ENCODE measurements at places on chromosomes 2 and 18.
A peak's percentile ranks its signal among the peaks of the same experiment; 100 is the strongest.

DNA sequence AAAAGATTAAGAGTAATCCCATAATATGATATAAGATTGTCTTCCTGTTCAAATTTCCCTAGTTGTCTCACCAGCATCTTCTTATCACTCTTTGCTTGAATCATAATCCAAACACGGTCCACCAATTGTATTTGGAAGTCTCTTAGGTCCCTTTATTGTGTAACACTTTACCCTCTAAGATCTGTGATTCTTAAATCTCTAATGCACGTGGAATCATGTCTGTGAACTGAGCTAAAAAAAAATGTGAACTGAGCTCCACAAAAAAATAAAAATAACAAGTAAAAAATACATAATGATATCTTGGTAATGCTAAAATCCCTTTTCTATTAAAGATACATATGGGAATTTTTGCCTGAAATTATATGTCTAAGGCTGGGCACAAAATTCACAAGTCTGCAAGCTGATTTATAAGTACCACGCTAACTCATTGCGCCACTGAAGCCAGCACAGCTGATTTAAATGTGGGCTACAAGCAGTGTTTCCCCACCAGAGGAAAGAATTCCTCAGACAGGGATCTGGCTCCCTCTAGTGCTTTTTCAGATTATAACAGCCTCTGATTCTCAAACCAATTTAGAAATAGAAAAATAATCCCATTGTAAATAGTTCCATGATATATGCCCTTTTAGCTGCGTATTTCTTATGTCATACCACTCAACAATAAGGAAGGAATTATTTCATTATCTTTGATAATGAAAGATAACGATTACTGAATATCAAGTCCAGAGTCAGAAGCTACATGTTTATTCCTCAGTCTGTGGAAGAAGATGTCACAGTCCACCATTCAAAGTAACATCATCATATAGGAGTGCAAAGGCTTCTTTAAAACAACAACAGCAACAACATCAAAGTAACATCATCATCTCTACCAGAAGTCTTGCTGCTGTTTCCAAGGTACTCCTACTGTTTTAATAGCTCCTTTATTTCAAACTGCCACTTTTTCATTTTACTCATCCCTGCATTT, 22.9 kb downstream of the RBM43 start:
- no peak for DNase-seq

GRCh38 chr18:48749768-48750167, 201.0 kb downstream of the SMAD7 start:
- DNase-seq: no peak

- DNase-seq: no peak
These were observed 75.4 kb upstream of the CDC42EP3 start for GRCh38 chr2:37746883-37747282.

DNA sequence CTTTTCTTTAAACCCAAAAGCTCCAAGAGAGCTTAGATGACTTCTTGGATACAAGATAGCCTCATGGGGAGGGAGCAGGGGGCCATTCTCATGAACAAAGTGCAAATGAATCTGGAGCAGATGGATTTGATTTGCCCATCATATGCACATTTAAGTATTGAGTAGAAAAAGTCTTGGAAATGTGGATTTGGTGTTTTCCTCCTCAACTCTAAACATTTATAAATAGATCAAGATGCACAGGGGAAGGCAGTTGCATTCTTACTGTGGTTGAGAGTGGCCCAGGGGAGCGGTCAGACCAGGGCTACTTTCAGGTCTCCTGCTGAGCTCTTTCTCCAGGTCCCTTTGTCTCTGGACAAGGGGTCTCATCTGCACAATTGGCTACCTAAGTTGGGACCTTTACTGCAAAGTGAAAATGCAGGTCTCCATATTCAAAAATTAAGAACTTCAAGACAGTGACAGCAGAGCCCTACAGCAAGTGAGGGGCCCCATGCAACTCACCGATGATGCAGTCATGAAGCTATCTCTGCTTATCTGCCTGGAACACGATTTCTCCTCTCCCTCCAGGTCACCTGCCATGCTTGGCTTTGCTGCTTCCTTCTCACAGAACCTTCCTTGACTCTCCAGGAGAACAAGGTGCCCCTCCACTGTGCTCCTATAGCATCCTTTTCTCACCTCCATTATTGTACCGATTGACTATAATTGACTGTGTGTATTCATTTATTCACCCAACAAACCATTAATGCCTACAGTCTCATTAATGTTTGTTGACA, 145.4 kb downstream of the LPIN1 start:
- DNase-seq: no peak

GRCh38 chr2:172834881-172835280, 99.2 kb downstream of the RAPGEF4 start:
- DNase-seq: no peak

GRCh38 chr2:168277276-168277675, 29.9 kb upstream of the STK39 start:
- DNase-seq: no peak

GRCh38 chr2:166188084-166188483, 60.3 kb upstream of the SCN1A start:
- DNase-seq: no peak

- no peak for DNase-seq
These were observed 5.9 kb downstream of the VAPA start for GRCh38 chr18:9919564-9920232.

DNA sequence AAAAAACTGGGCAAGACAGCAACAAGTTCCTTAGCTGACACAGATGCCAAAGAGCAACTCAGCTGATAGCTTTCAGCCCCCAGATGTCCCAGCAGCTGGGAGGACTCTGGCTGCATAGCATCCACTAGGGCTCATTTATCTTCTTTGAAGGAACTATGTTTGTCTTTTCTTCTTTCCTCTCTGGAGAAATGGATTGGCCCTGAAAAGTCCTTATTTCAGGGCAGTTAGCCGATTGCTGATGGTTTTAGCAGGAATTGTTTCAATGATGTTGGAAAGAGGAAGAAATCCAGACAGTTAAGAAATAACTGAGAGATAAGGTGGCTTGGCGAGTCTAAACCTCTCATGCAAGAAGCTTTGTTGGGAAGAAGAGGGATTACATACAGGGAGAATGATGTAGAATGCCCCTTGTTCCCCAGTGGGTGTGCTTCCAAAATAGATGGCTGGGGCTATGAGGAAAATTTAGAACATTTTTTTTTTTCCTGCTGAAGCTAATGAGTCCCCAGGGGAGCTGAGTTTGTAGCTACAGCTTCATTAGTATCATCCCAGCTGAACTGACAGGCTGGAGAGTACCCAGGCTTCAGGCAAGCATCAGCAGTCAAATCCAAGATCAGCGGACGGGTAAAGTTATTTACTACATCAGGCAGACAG, 33.6 kb upstream of the SERPINE2 start:
- no peak for DNase-seq

DNA sequence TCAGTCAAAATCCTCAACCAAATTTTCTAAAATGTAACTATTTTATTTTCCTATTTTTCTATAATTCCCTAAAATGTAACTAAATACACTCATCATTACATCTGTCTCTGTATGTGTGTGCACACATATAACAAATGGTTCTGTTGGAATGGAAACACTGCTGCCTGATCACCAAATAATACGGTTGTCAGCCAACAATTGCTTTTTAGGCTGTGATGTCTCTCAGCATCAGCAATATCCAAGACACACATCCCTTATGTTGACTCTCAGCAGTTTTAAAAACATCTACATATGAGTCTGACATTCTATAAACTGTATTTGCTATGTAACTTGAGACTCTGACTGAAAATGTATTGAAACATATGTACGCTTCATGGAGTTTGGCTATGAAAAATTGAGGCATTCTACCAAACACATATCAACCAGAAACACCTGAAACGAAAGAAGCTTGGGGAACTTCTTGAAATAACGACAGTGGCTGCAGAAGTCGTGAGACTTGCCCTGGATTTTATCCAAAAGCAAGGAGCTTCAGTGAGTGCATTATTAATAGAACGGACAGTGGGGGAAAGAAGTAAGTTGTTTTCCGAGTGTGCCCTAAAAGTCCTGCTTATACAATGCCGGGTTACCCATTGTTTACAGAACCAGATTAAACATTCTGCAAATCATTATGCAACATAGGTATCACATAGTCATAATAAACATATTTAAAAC, 110.2 kb upstream of the ITGB6 start:
- no peak for DNase-seq

DNA sequence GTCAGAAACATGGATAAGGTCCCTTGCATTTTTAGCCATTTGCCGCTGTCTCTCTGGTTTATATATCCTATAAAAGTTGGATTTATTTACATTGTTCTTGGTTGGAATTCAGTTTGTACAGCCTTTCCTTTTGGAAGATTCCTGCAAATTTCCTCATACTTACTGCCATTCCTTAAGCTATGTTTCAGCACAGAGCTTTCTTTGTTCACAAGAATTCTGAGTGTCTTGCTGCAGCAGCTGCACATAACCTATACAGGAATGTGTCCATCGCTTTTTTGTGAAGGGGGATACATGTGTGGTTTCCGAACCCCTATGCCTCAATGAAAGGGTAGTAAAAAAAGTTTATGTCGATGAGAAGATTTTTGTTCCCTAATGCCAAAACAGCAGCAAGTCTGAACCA, 48.3 kb upstream of the CCDC68 start:
- DNase-seq: no peak

DNA sequence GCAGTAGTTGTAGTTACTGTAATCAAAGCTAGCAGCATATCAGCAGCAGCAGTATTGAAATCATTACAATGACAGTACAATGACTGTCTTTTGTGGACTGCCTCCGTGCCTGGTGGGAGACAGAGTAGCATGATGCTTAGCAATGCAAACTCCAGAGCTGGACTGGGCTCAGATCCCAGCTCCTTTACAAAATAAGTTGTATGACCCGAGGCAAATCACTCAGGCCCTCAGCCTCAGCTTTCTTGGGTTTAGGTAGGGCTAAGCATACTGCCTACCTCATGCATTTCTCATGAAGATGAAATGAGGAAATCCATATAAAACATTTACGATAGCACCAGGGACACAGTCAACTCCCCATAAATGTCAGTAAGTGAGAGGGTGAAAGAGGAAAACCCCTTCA, 170.7 kb downstream of the TTC32 start:
- DNase-seq: no peak

DNA sequence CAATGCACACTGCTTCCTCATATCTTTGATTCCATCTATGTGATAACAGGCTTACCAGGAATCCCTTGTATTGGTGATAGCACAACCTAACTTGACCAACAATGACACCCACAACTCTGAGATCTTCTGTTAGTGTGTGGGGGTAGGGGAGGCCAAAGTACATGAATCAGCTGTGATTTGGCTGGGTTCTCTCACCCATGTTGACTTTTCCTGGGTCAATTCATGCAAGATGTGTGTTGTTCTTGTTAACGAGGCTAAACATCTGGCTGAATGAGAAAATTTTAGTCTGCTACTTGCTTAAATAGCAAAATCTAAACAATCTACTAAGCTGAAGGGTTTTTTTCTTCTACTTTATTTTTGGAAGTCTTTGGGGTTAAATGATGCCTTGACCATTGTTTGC, 341.2 kb upstream of the SLC14A2 start:
- no peak for DNase-seq

GRCh38 chr2:43169987-43170386, 56.4 kb downstream of the ZFP36L2 start:
- peak; percentile 49 for DNase-seq

DNA sequence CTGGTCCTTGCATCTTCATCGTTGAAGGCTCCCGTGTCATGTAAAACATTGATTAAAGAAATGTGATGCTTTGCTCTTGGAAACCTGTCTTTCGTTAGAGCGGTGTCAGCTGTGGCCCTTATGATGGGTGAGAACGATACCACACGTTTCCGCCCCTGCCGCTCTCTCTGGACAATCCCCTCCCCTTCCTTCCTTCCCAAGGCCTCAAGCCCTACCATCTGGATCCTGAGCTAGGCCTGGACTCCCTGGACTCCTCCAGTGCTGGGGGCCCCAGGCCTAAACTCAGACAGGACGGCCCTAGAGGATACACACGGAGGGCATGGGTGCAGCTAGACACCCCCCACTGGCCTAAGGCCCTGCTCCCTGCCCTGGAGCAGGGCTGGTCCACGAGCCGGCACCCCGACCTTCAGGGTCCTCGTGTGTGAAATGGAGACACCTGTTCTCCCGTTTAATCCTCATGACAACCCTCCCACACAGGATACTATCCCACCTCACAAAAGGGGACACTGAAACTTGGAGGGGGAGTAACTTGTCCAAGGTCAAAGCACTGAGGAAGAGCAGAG, 13.2 kb downstream of the BIN1 start:
- DNase-seq: no peak

DNA sequence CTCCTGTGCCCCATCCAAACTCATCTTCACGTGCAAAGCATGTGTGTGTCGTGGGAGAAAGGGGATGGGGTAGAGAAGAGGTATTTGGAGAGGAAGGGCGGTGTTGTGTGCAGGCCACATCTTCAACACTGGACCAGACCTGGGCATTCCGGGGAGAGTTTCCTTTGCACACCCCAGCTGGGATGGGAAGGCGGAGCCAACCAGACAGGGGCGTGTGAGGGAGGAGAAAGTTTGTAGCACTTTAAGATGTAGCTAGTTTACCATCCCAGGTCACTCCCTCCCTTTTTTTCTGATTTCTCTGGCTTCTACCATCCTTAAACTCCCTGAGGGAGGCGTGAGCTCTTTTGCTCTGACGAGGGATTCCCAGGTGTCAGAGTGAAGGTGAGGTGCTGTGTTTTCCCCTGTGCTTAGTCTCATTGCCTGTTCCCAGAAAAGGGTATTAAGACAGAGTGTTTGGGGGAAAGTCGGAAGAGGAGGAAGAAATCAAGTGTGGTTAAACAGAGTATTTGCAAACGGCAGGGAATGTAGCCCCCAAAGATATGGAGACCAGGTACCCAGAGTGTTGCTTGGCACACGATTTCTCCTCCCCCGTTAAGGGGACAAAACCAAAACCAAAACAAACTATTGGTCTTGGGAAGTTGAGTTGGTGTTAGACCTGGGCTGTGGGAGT, 1.6 kb downstream of the SETBP1 start:
- DNase-seq: peak; percentile 24

GRCh38 chr2:172607379-172607928, 51.6 kb downstream of the PDK1 start:
- no peak for DNase-seq

GRCh38 chr2:27808418-27808817, 36.9 kb downstream of the MRPL33 start:
- no peak for DNase-seq

- no peak for DNase-seq
These were observed 510.9 kb downstream of the TXNL1 start for GRCh38 chr18:56127322-56128099.

- DNase-seq: no peak
These were observed 7.2 kb downstream of the SNED1 start for GRCh38 chr2:241005569-241005968.

DNA sequence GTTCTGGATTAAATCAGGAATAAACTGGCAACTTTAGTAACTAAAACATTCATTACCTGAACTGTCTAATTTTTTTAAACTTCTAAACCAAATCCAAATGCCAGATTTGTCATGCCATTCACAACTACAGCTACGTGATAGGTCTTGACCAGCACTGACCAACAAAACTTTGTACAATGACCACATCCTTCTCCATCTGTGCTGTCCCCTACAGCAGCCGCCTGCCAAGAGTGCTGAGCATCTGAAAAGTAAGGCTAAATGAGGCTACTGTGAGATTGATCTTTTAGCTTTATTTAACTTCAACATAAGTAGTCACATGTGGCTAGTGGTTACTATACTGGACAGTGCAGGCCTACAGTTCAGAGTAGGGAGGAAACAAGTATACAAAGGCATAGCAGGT, 7.6 kb downstream of the FAM168B start:
- no peak for DNase-seq

- DNase-seq: no peak
These were observed 144.3 kb upstream of the BOD1L2 start for GRCh38 chr18:57002627-57003026.

- DNase-seq: no peak
These were observed 115.1 kb upstream of the PELI1 start for GRCh38 chr2:64259312-64259711.

- no peak for DNase-seq
These were observed 4.6 kb upstream of the SDC1 start for GRCh38 chr2:20229322-20230113.
